Stimulated activated CD4-positive, alpha-beta T cell treated with anti-CD3 and anti-CD28 coated beads, Interleukin-4, amount 100 ng/mL, for 1 hour (primary cell): ENCODE measurements at places on chromosomes 7 and 10.
A peak's percentile ranks its signal among the peaks of the same experiment; 100 is the strongest.

GRCh38 chr7:92763636-92764423, 72.5 kb downstream of the CDK6 start:
- DNase-seq, result no peak

DNA sequence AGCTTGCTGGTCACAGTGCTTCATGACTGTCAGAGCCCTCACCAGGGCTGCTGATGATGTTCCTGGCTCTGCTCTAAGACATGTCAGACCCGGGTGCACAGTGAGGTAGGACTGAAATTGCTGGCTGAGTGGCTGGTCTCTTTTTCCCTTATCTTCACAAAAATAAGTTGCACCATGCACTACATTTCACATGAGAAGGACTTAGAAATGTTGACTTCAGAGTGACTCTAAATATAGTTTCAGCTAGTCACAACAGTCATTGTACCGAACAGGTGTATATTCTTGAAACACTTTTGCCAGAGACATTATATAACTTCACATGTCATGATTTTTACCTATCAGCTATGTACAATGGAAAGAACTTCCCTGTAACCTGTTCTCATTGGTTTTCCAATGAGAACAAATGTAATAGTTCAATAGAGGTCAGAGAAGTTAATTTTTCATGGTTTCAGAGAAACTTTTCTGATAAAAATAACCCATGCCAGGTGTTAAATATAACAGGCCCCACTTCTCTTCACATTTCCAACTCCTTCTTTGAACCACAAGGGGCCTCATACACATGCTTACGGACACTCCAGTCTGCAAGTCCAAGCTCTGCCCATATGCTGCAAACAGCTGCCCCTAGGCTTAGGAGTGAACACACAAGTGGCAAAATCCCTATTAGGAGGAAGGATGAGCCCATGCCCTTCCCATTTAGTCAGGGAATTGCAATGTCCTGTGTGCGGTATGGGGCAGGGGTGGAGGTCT, 115.6 kb downstream of the CDK6 start:
- no peak for DNase-seq

GRCh38 chr10:75688506-75689300, 257.3 kb downstream of the LRMDA start:
- no peak for DNase-seq

- DNase-seq, result no peak
Measured at GRCh38 chr10:31620226-31621151, 301.5 kb downstream of the ZEB1 start.

- DNase-seq, result no peak
Measured at GRCh38 chr7:143452495-143452894, 9.2 kb downstream of the TAS2R60 start.

DNA sequence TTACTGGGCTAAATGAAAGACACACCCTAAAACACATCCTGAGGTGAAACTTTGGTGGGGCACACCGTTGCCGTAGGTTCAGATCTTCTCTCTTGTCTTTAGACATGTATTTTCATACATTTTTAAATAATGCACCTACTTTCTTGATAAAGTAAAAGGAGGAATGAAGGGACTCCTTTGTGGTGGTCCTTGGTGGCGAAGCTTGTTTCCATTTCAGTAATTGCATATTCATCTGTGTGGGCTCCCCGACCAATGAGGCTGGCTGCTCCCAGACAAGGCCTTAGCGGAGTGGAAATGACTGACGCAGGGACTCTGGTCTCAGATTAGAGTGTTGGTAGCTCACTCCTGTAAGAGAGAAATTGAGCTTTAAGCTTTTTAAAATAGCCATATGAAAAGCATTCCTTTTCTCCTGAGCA, 815 bp downstream of the CCSER2 start:
- DNase-seq, result peak; percentile 54

GRCh38 chr7:157926107-157926506, 589.3 kb downstream of the DNAJB6 start:
- DNase-seq, result no peak

- DNase-seq, result no peak
Measured at GRCh38 chr7:150983893-150984368, 5.8 kb upstream of the KCNH2 start.

DNA sequence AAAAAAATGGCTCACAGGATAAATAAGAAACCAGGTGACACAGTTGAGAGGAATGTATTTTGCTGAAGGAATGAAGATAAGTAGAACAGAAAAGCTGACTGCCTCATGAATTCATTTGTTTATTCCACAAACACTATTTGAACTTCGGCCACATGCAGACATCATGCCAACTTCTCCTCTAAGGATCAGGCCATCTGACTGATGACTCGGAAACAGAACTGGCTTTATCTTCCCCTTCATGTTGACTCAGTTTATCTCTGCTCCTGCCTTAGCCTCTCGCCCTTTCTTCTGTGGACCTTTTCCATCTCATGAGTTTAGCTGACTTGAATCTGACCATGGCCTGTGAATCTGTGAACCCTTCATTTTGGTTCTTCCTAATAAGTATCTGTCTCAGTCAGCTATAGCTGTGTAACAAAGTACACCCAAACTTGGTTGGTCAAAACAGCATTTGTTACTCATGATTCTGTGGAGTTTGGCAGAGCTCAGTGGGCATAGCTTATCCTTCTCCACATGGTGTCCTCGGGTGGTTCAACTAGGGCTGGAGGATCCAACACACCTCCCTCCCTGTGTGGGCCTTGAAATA, 44.0 kb upstream of the GRID1 start:
- DNase-seq, result no peak

DNA sequence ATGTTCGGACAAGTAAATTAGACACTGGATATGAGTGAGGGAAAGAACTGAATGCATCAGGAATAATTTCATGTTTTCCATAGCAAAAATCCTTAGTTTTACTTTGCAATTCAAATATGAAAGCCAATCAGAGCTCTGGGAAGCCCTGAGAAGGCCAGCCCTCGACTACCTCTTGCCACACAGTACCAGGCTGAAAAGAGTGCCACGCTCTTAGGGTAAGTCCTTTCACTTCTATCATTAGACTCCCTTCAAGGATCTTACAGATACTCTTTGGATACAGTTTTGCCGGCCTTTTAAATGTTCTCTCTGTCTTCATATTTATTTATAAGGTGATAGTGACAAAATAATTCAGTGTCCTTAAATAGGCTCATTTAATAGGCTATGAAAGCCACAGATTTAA, 1.9 kb downstream of the COBL start:
- DNase-seq, result no peak

DNA sequence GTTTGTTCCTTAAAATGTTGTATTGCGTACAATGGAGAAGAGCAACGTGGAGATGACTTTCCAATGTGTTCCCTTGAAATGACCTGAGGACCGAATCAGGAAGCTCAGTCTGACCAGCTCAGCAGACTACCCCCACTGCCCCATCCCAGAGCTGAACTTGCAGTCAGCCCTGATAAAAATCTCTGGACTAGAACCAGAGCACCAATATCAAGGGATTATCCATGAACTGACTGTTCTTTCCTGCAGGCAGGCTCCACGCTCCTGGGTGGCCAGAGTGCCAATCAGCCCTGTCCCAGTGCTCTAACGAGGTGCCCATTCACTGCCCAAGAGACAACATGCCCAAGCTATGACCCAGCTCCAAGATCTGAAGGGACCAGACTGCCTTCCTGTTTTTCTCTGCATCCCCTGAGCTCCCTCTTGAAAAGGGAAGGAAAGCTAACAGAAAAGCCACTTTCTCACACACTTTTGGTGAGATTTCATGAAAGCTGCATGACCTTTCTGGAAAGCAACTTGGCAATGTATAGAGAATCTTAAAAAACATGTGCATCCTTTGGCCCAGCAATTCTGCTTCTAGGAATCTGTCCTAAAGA, 130.2 kb downstream of the KCNMA1 start:
- DNase-seq, result no peak

DNA sequence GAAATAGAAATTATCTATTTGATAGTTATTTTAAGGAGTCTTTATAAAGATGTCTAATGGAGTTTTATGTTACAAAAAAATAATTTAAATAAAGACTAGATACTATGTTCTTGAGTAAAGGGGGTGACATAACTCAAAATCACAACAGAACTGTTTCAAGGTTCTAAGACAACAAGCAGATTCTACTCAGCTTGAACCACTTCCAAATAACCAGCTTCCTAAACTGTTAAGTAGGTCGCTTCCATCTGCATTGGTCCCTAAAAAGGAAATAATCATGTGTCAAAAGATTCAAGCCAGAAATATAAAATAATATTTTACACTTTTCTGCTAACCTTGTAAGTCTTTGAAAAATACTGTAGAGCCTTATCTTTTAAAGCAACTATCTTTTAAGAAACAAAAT, 14.1 kb downstream of the SEM1 start:
- DNase-seq, result no peak

DNA sequence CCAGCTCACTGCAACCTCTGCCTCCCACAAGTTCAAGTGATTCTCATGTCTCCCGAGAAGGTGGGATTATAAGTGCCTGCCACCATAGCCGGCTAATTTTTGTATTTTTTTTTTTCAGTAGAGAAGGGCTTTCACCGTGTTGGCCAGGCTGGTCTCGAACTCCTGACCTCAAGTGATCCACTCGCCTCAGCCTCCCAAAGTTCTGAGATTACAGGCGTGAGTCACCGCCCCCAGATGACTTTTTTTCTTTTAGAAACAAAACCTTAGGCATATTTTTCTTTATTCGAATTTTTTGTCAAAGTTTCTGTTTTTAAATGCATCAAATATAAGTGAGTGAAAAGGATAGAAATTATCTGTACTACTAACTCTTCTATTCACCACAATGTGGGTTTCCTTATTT, 113.1 kb downstream of the LRRC4 start:
- no peak for DNase-seq

- DNase-seq, result no peak
Measured at GRCh38 chr10:29151005-29151404, 137.9 kb upstream of the LYZL1 start.

DNA sequence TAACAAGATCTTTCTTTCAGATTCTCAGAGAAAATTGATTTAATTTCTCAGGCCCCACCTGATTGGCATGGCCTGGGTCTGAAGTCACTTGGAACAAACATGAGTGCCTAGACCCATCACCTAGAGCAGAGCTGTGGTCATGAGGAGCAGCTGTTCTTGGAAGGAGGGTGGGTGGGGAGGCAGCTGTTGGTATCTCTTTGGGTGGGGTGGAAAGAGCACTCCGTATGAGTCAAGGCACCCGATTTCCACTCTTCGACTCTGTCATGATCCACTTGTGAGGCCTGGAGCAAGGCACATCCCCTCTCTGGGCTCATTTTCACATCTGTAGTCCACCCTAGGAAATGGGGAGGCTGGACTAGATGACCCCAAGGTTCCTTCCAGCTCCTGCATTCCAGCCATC, 156.7 kb downstream of the C10orf105 start:
- DNase-seq, result no peak

- DNase-seq, result no peak
Measured at GRCh38 chr10:74079936-74080590, 70.6 kb downstream of the AP3M1 start.

GRCh38 chr10:129725482-129725881, 238.6 kb downstream of the EBF3 start:
- no peak for DNase-seq

GRCh38 chr10:34177445-34177844, 637.7 kb downstream of the PARD3 start:
- no peak for DNase-seq

DNA sequence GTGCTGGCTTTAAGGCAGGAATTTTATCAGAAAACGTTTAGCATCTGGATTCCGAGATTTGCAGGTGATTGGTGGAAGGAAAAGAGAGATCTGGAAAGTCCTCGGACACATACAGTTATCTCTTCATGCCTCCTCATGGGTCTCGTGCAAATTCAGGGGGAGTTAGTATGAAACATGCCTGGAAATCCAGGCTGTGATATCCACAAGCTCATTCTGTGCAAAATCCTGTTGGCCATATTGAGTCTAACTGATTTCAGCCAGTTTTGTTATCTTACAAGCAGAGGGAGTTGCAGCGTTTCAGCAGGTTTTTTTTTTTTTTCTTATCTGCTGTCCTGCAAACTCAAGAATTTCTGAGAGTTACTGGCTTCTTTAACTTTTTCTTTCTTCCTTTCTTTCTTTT, 411.5 kb downstream of the GALNT17 start:
- no peak for DNase-seq

DNA sequence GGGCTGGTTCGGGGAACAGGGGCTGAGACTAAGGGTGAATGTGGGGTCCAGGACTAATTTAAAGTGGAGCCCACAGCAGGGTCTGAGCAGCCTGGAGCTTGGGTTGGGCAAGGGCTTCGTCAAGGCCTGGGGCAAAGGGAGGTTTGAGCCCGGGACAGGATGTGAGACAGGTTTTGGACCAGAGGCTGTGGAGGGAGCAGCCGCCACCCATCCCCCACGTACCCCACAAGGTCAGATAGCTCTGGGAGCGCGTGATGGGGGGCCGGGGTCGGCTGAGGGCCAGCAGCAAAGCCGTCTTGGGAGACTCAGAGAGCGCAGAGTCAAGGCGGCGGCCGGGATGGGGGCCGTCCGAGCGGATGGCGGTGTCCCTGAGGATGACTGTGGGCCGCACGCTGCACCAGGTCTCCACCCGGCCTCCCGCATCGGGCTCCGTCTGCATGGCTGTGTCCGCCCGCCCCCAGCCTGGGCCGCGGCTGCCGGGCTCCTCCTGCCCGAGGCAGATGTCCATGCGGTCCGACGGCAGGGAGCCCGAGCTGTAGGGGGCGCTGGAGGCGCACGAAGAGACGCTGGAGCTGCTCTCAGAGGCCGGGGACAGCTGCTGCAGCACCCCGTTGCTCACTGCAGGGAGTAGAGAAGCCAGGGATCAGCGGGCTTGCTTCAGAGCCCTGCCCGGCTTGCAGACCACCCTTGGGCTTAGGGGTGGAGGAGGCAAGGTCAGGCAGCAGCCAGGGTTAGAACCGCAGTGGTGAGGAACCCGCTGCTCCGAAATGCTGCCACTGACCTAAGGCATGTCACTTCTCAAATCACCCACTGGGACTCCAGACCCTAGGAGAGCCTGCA, 12.1 kb downstream of the PDZD7 start:
- peak; percentile 77 for DNase-seq

DNA sequence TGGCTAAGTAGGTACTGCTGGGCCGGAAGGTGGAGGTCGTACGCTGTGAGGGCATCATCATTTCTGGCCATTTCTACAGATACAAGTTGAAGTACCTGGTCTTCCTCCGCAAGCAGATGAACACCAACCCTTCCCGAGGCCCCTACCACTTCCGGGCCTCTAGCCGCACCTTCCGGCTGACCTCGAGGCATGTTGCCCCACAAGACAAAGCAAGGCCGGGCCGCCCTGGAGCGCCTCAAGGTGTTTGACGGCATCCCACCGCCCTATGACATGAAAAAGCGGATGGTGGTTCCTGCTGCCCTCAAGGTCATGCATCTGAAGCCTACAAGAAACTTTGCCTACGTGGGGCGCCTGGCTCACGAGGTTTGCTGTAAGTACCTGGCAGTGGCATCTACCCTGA, 56.8 kb downstream of the ATXN7L1 start:
- no peak for DNase-seq

DNA sequence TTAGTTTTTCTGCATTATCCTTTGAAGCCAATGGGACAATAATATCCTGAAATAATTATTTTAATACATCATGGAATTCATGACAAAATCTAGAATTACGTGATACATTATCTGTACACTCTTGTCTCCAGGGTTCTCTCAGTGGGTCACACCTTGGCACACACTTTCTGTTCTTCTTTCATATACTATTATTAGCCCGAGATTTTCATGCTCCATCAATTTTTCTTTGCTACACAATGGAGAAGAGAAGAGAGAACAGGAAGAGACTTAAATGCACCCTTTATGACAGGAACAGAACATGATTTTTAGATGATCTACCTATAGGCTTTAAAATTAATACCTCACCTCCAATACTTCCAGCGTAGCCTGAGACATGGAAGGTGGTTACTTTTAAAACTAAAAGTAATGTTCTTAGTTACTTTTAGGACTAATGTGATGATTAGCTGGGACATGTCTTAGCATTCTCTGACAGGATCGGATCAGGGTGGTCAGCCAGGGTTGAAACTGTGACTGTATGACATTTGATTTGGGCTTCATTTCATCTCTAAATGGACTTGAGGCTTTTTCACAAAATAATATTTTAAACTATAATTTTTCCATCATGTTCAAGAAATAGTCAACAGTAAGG, 148.2 kb upstream of the WNT16 start:
- DNase-seq, result no peak
